ENCODE measurements at places on chromosomes 1 and 21.

DNA sequence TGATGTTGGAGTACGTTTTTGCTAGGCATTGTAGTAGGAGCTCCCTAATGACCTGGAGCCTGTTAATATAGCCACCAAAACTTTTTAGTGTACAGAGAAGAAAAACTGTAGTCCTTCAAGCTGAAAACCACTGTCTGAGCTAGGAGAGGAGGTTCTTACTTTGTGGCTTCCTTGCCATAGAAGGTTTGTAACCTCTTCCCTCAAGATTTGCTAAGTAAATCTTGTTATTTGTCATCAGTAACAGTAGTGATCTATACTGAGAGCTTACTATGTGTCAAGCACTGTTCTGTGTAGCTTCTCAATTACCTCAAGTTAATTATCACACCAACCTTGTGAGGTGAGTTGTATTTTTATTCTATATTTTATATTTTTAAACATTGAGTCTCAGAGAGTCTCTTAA is 21.2 kb upstream of the LRRC8C start:
- DNase-seq = no peak

DNA sequence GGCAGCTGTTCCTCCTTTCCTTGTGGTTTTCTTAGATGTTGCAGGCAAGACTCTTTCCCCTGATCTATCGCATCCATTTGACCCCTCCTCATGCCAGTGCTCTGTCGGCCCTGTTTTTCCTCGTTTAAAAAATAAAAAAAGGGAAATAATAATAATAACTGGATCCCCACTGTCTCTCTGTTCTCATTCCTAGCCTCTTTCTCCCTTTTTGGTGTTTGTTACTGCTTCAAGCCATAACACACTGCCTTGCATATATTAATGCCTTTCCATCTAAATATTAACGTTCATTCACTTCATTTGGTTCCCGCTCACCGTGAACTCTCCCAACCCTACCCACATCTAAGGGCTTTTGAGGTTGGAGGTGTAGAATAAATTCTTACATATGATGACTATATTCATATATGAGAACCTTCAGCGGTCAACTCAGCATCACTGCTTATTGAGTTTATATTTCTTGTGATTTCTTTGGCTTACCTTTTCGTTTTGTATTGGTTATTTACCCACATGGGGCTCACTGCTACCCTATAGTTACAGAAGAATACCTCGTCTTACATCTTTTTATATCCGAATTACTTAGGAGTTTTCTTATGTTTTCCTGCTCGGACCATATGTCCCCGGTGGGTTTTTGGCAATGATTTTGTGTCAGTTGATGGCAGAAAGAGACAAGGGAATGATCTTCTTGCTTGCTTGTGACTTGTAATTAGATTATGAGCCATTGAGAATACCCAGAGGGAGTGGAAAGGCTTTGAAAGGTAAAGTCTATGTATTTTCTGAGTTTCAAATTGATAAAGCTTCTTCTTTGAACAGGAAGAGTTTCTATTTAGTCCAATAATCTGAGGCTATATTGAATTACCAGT is 805 bp downstream of the ATG4C start:
- no peak for DNase-seq

- no peak for DNase-seq
These were observed 452.6 kb upstream of the NR5A2 start for GRCh38 chr1:199574950-199575349.

DNA sequence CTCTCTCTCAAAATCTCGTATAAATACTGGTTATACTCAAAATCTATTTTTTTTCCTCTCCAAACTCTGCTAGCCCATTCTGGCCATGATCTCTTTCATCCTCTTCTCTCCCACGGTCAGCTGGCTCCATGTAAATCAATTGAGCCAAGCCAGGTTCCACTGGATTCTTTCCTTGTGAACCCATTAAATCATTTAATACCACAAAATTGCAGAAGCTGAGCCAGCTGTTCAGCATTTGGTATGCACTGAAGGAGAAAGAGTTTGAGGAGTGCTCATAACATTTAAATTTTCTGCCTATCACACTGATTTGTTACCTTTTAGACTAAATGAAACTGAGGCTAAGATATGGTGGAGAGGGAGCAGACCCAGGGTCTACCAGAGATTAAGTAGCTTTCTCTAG is 29.1 kb upstream of the TADA1 start:
- DNase-seq = no peak

DNA sequence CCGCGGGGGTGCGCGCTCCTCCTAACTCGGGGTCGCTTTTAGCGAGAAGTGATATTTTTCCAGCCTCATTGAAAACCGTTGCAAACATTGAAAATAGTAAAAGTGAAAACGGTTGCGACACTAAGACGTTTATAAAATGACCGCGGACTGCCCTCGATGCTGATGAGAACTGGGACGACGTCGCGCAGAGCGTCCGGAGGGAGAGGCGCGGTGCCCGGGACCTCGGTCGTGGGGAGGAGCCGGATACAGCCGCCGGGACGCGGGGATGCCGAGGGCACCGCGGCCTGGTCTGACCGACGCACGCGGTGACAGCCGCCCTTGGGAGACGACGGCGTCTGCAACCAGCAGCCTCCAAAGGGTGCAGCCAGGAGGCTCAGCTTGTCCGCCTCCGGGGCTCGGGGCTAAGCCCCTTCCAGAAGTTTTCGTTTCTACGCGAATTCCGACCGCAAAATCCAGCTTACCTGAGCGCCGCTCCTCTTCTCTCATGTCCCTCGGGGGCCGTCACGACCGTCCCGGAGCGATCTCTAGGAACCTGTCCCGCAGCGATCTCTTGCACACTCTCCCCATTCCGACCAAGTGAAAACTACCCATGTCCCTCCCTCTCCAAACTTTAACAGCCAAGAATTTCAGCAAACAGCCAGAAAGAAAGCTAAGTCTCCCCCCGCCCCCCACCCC is 144.4 kb upstream of the ETS2 start:
- no peak for DNase-seq

DNA sequence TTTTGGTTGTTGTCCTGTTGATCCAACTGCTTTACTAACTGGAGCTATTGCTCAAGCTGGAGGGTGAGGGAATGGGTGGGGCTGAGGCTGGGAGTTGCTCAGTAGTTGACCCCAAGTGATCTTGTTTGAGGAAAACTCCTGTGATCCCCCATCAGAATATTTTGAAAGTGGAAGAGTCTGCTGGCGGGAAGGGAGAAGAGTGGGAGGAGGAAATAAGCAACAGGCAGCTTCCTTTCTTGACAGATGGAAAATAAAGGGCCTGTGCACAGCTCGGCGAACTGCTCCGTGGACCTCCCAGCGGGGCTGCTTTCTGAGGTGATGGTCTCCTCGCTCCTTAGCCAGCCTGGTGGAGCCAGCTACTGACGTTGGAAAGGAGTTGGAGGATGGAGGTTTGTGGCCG is 199.1 kb upstream of the LMO4 start:
- DNase-seq = no peak

- no peak for DNase-seq
These were observed 940 bp upstream of the PRKCZ start for GRCh38 chr1:2049225-2049717.

DNA sequence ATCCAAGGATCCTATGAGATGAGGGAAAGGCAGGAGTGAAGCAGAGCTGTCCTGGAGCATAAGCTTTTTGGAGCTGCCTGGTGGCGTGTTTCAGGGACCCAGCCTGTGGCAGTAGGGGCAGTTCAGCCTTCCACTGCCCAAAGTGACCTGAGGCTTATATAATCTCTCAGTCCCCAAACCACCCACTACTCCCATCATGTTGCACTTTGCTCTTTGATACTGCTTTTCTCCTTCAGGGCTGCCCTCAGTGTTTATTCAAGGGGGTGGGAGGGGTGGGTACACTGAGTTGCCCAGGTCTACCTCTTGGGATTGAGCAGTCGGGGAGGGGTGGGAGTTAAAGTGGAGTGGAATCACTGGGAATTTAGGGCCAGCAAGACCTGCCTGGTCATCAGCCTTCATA is 9.3 kb downstream of the HCN3 start:
- no peak for DNase-seq

DNA sequence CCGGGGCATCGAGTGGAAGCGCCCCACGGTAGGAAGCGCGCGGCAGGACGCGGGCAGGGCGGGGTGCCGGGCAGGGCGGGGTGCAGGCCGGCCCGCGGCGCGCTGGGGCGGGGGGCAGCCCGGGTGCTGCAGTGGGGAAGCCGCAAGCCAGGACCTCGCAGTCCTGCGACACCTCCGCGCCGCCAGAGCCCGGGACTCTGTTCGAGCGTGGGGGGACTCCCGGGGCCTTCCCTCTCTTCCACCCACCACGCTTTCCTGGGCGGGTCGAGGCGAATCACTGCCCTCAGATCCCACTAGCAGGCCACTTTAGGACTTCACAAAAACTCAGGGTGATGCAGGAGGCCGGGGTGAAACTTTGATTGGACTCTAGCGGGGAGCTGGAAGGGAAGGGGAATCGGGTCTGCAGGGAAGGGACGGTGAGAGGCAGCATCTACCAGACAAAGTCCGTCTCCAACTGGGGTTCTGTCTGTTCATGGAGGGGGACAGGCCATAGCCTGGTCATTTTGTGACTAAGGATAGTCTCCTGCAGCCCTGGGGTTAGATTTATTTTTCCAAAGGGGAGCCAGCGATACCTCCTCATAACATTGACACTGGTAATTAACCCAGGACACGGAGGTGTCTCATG is 623 bp downstream of the CAPN2 start:
- DNase-seq = no peak

Data from GDM1 (cell line).